ENCODE measurements at places on chromosomes 6 and 20.

- DNase-seq = no peak
- H3K4me1 ChIP-seq = peaks cover 16% of the 10 kb centered on the region
- H3K36me3 ChIP-seq = peaks cover 33% of the 10 kb centered on the region
- H3K27me3 ChIP-seq = no peaks in the 10 kb centered on the region
- H3K27ac ChIP-seq = peak overlapping the region; percentile 53
Measured at GRCh38 chr6:107706516-107707115, 117.5 kb downstream of the SCML4 start.

- H3K4me1 ChIP-seq = peaks cover 4% of the 10 kb centered on the region
- H3K4me3 ChIP-seq = no peak overlapping the region
- H3K27ac ChIP-seq = no peak overlapping the region
- no peak for DNase-seq
- H3K36me3 ChIP-seq = no peaks in the 10 kb centered on the region
Measured at GRCh38 chr6:105746509-105746908, 339.6 kb upstream of the PRDM1 start.

GRCh38 chr20:63522981-63523611, 2.5 kb downstream of the PPDPF start:
- peaks cover 22% of the 10 kb centered on the region for H3K36me3 ChIP-seq
- no peak for DNase-seq
- no peak overlapping the region for H3K27ac ChIP-seq
- peaks cover 16% of the 10 kb centered on the region for H3K4me1 ChIP-seq
- peak overlapping the region; percentile 79 for H3K4me3 ChIP-seq

DNA sequence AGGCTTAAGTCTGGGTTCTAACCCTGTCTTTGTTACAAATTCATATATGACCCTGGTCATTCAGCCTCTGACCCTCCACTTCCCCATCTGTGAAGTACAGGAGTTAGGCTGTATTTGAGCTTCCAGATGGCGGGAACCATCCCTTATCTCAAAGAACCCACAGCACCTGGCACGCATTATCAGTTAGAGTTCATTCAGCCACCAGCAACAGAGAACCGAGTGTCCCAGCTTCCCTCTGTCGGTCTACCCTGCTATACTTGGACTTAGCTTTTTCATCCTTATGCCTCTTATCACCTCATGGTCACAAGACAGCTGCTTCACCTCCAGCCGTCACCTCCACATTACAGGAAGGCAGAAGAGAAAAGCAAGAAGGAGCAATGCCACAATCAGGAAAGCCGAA, 147.8 kb downstream of the EYA2 start:
- H3K36me3 ChIP-seq = peaks cover 3% of the 10 kb centered on the region
- H3K27me3 ChIP-seq = peaks cover 61% of the 10 kb centered on the region
- no peaks in the 10 kb centered on the region for H3K4me1 ChIP-seq
- DNase-seq = no peak

- H3K4me1 ChIP-seq = no peaks in the 10 kb centered on the region
- H3K4me3 ChIP-seq = no peak overlapping the region
- H3K27ac ChIP-seq = no peak overlapping the region
- H3K36me3 ChIP-seq = no peaks in the 10 kb centered on the region
- no peak for DNase-seq
Measured at GRCh38 chr6:138666636-138667035, 106.9 kb upstream of the CCDC28A start.

- no peaks in the 10 kb centered on the region for H3K4me1 ChIP-seq
- DNase-seq = no peak
- no peak overlapping the region for H3K4me3 ChIP-seq
- H3K27me3 ChIP-seq = no peaks in the 10 kb centered on the region
- H3K27ac ChIP-seq = no peak overlapping the region
- peaks cover 6% of the 10 kb centered on the region for H3K36me3 ChIP-seq
Measured at GRCh38 chr6:137853569-137854213, 13.4 kb upstream of the TNFAIP3 start.

DNA sequence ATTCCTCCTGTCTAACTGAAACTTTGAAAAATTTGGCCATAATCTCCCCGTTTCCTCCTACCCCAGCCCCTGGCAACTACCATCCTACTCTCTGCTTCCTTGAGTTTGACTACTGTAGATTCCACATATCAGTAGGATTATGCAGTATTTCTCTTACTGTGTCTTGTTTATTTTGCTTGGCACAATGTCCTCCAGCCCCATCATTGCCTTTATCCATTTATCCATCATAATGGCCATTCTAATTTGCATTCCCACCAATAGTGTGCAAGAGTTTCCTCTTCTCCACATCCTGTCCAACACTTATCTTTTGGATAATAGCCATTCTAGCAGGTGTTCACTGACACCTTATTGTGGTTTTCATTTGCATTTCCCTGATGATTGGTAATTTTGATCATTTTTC, 202.3 kb downstream of the THBS2 start:
- H3K4me3 ChIP-seq = no peak overlapping the region
- no peak for DNase-seq
- H3K4me1 ChIP-seq = no peaks in the 10 kb centered on the region
- H3K27me3 ChIP-seq = peaks cover 37% of the 10 kb centered on the region

DNA sequence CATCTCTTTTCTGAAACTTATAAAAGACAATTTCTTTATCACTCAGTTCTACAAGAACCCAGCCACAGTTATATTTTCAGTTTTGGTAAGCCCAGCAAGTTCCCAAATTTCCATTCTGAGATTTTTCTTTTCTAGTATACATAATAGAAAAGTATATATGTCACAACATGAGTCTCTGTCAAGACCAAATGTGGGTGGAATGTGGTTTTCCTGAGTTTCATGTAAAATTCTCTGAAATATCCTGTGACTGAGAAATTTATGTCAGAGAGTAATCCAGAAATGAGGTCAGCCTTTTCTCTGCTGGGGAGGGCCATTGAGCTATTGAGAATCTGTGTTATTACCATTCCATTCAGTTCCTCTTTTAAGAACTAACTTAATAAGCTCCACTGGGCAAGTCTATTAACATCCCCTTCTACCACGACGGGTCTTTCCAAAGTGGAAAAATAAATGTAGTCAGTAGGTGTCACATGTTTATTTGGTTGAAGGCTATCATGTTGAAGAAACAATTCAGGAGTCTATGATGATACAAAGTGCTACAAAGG, 100.7 kb upstream of the HMGN3 start:
- no peak for DNase-seq
- peaks cover 18% of the 10 kb centered on the region for H3K27me3 ChIP-seq
- H3K4me1 ChIP-seq = no peaks in the 10 kb centered on the region

- peaks cover 22% of the 10 kb centered on the region for H3K4me1 ChIP-seq
- H3K27me3 ChIP-seq = peaks cover 6% of the 10 kb centered on the region
- H3K4me3 ChIP-seq = no peak overlapping the region
- DNase-seq = no peak
- H3K27ac ChIP-seq = no peak overlapping the region
Measured at GRCh38 chr20:50376888-50377459, 133.2 kb upstream of the PTPN1 start.

GRCh38 chr20:41426086-41426830, 59.6 kb upstream of the EMILIN3 start:
- H3K27ac ChIP-seq = no peak overlapping the region
- H3K36me3 ChIP-seq = peaks cover 57% of the 10 kb centered on the region
- no peak overlapping the region for H3K4me3 ChIP-seq
- no peaks in the 10 kb centered on the region for H3K27me3 ChIP-seq
- H3K4me1 ChIP-seq = no peaks in the 10 kb centered on the region

- H3K4me1 ChIP-seq = peaks cover 4% of the 10 kb centered on the region
- no peaks in the 10 kb centered on the region for H3K27me3 ChIP-seq
- DNase-seq = no peak
Measured at GRCh38 chr6:8065519-8065911, 1.3 kb upstream of the BLOC1S5 start.

GRCh38 chr6:160986851-160987250, 4.7 kb upstream of the MAP3K4 start:
- H3K27me3 ChIP-seq = peaks cover 11% of the 10 kb centered on the region
- H3K27ac ChIP-seq = peak overlapping the region; percentile 23
- H3K36me3 ChIP-seq = peaks cover 11% of the 10 kb centered on the region
- DNase-seq = no peak
- H3K4me3 ChIP-seq = no peak overlapping the region

GRCh38 chr20:36272547-36273220, 33.5 kb upstream of the DLGAP4 start:
- H3K27me3 ChIP-seq = peaks cover 32% of the 10 kb centered on the region
- H3K4me1 ChIP-seq = no peaks in the 10 kb centered on the region

DNA sequence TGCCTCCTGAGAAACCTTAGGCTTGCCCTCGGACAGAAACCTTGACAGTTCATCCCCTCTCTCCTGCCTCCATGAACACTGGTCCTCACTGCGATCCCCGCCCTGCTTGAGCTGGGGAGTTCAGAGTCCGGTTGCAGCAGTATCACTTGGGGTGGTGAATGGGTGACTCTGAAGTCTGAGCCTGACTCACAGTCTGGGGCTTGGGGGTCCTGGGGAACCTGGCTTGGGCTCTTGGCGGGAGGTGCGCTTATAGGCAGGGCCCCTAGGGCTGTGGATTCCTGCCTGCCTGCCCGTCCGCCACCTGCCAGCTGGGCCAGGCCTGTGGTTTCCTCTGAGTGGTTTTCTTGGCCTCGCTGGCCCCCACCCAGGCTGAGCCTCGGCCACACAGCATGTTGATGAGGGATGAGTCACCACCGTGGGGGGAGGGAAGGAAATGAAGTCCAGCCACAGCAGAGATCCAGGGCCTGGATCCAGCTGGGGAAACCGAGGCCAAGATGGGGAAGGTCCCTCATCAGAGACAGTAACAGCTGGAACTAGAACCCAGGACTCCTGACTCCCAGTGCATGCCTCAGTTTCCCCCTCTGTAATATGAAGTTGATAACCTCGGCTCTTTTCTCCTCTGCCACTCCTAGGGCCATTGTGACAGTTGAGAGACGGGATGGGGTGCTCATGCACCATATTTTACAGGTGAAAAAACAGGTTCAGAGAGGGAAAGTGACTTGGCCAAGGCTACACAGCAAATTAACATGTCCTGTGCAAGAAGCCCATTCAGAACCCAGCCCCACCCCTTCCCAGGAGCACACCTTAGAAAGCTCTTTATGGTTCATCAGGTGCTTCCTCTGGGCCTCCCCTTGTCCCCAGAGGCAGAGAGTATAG, 9.2 kb downstream of the FOXS1 start:
- peak overlapping the region; percentile 58 for H3K4me3 ChIP-seq
- peak; percentile 10 for DNase-seq
- no peaks in the 10 kb centered on the region for H3K27me3 ChIP-seq
- peaks cover 3% of the 10 kb centered on the region for H3K36me3 ChIP-seq
- H3K27ac ChIP-seq = peak overlapping the region; percentile 44

GRCh38 chr6:144008120-144008811, at the start of gene PLAGL1:
PLAGL1 (minus strand) TSS chr6:144008259; CDS start chr6:143948136, 60,123 bp downstream.
- peak; percentile 2 for DNase-seq
- H3K27me3 ChIP-seq = peaks cover 21% of the 10 kb centered on the region
- peak within 1 kb of the TSS; percentile 69 for H3K4me3 ChIP-seq
- no peak within 1 kb of the TSS for H3K27ac ChIP-seq
- H3K36me3 ChIP-seq = peaks cover 2% of the 10 kb centered on the region

GRCh38 chr6:111824608-111825337, 48.5 kb downstream of the FYN start:
- no peaks in the 10 kb centered on the region for H3K27me3 ChIP-seq
- H3K4me3 ChIP-seq = peak overlapping the region; percentile 36
- no peak for DNase-seq
- peaks cover 33% of the 10 kb centered on the region for H3K36me3 ChIP-seq
- H3K4me1 ChIP-seq = peaks cover 79% of the 10 kb centered on the region
- H3K27ac ChIP-seq = peak overlapping the region; percentile 97

All from effector memory CD8-positive, alpha-beta T cell (primary cell).